Upper lobe of right lung (tissue), 1 donor: ENCODE measurements at places on chromosomes 7 and 10. TPM values are rescaled to one million over a fixed set of nuclear protein-coding genes. Genes with fewer than 3 reads are reported as not detected.
A peak's percentile ranks its signal among the peaks of the same experiment; 100 is the strongest.

- H3K4me1 ChIP-seq, result no peaks in the 10 kb centered on the region
- no peak overlapping the region for H3K27ac ChIP-seq
- H3K36me3 ChIP-seq, result no peaks in the 10 kb centered on the region
- no peaks in the 10 kb centered on the region for H3K27me3 ChIP-seq
- H3K4me3 ChIP-seq, result no peak overlapping the region
These were observed 115.6 kb downstream of the FANK1 start for GRCh38 chr10:126011995-126012394.

- no peak for DNase-seq
- H3K4me3 ChIP-seq, result no peak overlapping the region
- H3K27me3 ChIP-seq, result no peaks in the 10 kb centered on the region
- H3K4me1 ChIP-seq, result peaks cover 16% of the 10 kb centered on the region
- no peaks in the 10 kb centered on the region for H3K36me3 ChIP-seq
These were observed 66.4 kb upstream of the TNRC18 start for GRCh38 chr7:5489991-5490536.

GRCh38 chr10:35921866-35922350 lies 279.8 kb upstream of the FZD8 start:
- no peaks in the 10 kb centered on the region for H3K4me1 ChIP-seq
- no peak for DNase-seq
- no peak overlapping the region for H3K4me3 ChIP-seq
- no peak overlapping the region for H3K27ac ChIP-seq
- H3K27me3 ChIP-seq, result no peaks in the 10 kb centered on the region

DNA sequence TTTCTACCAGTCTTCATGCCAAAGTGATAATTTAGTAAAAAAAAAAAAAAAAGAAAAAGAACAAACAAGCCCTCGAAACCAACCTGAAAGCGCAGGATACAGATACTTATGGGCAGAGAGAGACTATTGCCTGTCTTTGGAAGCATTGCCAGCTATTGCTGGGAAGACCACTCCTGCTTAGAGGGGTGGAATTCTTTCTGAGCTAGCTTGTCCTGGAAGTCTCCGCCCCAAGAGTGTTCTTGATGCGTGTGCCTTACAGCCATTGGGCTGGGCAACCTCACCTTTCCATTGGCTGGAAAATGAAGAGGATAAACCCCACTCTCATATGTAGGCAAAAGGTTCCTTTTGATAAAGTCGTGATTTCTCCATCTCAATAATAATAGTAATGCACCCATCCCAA lies 19.9 kb upstream of the INSYN2A start:
- H3K4me3 ChIP-seq, result no peak overlapping the region
- H3K27ac ChIP-seq, result no peak overlapping the region
- no peaks in the 10 kb centered on the region for H3K4me1 ChIP-seq
- DNase-seq, result no peak
- H3K36me3 ChIP-seq, result no peaks in the 10 kb centered on the region
- no peaks in the 10 kb centered on the region for H3K27me3 ChIP-seq

- no peak for DNase-seq
- no peak overlapping the region for H3K4me3 ChIP-seq
- H3K27me3 ChIP-seq, result peaks cover 64% of the 10 kb centered on the region
- no peaks in the 10 kb centered on the region for H3K4me1 ChIP-seq
- no peaks in the 10 kb centered on the region for H3K36me3 ChIP-seq
These were observed 81.1 kb upstream of the CPXM2 start for GRCh38 chr10:123972481-123973401.

GRCh38 chr7:150586068-150586784 lies 19.0 kb downstream of the GIMAP4 start:
- H3K4me1 ChIP-seq, result peaks cover 13% of the 10 kb centered on the region
- H3K27ac ChIP-seq, result peak overlapping the region; percentile 63
- no peak overlapping the region for H3K4me3 ChIP-seq
- H3K36me3 ChIP-seq, result no peaks in the 10 kb centered on the region

GRCh38 chr10:95845411-95845810 lies 62.4 kb upstream of the CC2D2B start:
- peaks cover 11% of the 10 kb centered on the region for H3K4me1 ChIP-seq
- H3K27ac ChIP-seq, result no peak overlapping the region
- peaks cover 16% of the 10 kb centered on the region for H3K36me3 ChIP-seq
- H3K27me3 ChIP-seq, result no peaks in the 10 kb centered on the region

GRCh38 chr7:47297120-47297519 lies 284.8 kb downstream of the TNS3 start:
- DNase-seq, result no peak
- no peak overlapping the region for H3K4me3 ChIP-seq
- H3K4me1 ChIP-seq, result peaks cover 26% of the 10 kb centered on the region
- no peak overlapping the region for H3K27ac ChIP-seq
- H3K27me3 ChIP-seq, result no peaks in the 10 kb centered on the region

DNA sequence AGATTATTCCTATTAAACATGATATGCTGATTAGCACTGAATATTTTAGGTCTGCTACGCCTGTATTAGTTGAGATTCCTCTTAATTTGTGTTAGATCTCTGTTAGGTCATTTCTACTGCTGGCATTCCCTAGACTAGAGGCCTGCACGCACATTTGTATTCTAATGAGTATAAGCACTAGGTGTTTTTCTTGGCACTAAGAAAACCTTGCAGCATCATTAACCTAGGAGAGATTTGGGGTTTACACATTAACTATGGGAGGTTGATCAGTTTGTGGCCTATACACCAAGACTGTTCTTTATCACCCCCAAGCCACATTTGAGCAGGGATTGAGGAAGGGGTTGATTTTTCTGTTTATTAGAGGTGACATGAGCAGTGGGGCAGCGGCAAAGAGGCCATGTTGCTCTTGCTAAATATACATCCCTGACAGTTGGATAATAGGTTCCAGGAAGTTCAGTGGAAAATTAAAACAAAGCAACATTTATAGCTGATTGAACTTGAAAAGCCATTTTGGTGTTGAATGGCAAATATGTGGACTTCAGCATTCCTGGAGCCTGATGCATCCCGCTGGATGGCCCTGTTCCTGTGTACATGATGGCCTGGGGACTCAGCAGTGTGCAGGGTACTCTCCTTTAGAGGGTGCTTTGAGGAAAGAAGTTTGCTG lies 65.2 kb downstream of the GBF1 start:
- H3K36me3 ChIP-seq, result peaks cover 5% of the 10 kb centered on the region
- no peak overlapping the region for H3K27ac ChIP-seq
- no peak overlapping the region for H3K4me3 ChIP-seq

DNA sequence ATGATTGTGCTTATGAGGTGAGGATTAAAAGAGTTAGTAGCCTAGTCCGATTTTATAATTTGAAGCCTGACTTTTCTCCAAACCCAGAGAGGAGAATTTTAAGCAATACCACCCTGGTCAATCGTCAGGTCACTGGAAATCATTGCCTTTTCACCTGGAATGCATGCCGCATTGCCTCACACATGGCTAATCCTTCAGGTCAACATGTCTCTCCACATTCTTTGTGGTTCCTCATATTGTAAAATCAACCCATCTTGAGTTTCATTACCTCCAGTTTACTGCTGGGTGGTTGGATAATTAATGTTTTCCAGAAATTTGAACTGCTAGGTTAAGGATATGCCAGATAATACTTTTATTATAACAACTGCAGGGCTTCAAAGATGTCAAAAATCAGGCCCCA lies 55.6 kb upstream of the SEMA3E start:
- DNase-seq, result no peak
- no peak overlapping the region for H3K4me3 ChIP-seq
- no peaks in the 10 kb centered on the region for H3K36me3 ChIP-seq
- H3K4me1 ChIP-seq, result no peaks in the 10 kb centered on the region

GRCh38 chr7:92987095-92987494 lies 130.7 kb downstream of the SAMD9 start:
- no peak for DNase-seq
- no peaks in the 10 kb centered on the region for H3K4me1 ChIP-seq
- H3K4me3 ChIP-seq, result no peak overlapping the region
- H3K27ac ChIP-seq, result no peak overlapping the region
- H3K27me3 ChIP-seq, result no peaks in the 10 kb centered on the region

DNA sequence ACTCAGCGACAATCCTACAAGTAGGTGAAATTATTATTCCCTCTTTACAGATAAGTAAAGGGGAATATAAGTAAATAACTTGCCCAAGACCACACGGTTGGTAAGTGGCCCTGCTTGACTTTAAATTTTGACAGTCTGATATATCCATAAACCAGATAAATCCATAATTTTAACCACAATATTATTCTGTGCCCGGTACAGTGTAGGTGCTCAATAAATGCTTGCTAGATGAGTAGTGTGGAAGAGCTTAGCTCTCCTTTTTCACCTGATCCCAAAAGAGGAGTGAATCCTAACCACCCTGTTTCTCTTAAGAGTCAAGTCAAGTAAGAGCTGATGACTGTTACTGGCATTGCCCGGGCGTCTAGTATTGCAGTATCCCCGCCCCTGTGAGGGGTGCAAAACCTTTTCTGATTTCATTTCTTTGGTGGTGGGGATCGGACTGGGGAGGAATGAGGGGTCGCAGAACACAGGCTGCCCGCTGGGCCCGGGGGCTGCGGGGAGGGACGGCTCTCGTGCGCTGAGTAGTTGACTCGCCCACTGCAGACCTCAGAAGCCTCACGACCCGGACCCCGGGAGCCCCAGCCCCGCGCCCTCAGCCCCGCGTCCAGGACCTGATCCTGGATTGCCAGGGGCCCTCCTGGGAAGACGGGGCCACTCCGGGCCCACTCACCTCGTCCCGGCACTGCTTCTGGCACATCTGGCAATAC lies 490 bp downstream of the KIN start:
- peak overlapping the region; percentile 90 for H3K27ac ChIP-seq
- H3K27me3 ChIP-seq, result no peaks in the 10 kb centered on the region
- H3K36me3 ChIP-seq, result peaks cover 4% of the 10 kb centered on the region
- DNase-seq, result no peak

GRCh38 chr7:38600741-38601140 lies 30.4 kb downstream of the AMPH start:
- H3K36me3 ChIP-seq, result no peaks in the 10 kb centered on the region
- no peaks in the 10 kb centered on the region for H3K4me1 ChIP-seq
- H3K27ac ChIP-seq, result no peak overlapping the region
- H3K4me3 ChIP-seq, result no peak overlapping the region
- H3K27me3 ChIP-seq, result no peaks in the 10 kb centered on the region

- peaks cover 8% of the 10 kb centered on the region for H3K36me3 ChIP-seq
- H3K4me1 ChIP-seq, result no peaks in the 10 kb centered on the region
- no peaks in the 10 kb centered on the region for H3K27me3 ChIP-seq
These were observed 60.0 kb downstream of the MLLT10 start for GRCh38 chr10:21593986-21594385.

DNA sequence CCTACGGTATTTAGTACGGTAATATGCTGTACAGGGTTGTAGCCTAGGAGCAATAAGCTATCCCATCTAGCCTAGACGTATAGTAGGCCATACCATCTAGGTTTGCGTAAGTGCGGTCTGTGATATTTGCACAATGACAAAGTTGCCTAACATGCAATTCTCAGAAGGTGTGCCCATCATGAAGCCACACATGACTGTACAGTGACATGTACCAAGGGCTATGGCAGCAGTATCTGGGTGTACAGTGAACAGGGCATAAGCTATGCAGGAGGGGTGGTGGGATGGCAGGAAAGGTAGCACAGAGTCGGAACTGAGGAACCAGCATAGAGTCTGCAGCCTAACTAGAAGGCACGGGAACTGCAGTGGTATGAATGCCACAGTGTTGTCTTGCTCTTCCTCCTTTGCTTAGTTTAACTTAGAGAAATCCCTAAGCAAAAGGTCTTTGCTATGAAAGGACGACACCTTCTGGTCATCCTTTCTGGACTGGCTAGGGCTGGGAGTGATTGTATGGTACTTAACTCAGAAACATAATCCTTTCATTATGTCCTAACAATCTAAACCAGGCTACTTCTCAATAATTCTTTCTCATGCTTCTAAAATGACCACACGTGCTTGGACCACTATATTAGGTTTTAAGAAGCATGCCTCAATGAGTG lies 93.5 kb downstream of the DYNC1I1 start:
- no peak overlapping the region for H3K4me3 ChIP-seq
- no peak for DNase-seq
- no peak overlapping the region for H3K27ac ChIP-seq
- no peaks in the 10 kb centered on the region for H3K4me1 ChIP-seq

GRCh38 chr7:38375453-38375852 lies 102.0 kb upstream of the TARP start:
- H3K27me3 ChIP-seq, result no peaks in the 10 kb centered on the region
- H3K27ac ChIP-seq, result no peak overlapping the region
- no peak overlapping the region for H3K4me3 ChIP-seq
- DNase-seq, result no peak
- H3K36me3 ChIP-seq, result no peaks in the 10 kb centered on the region
- no peaks in the 10 kb centered on the region for H3K4me1 ChIP-seq

GRCh38 chr7:41824284-41824683 lies 121.4 kb upstream of the INHBA start:
- no peak overlapping the region for H3K4me3 ChIP-seq
- no peak for DNase-seq
- no peaks in the 10 kb centered on the region for H3K4me1 ChIP-seq
- no peak overlapping the region for H3K27ac ChIP-seq
- H3K27me3 ChIP-seq, result no peaks in the 10 kb centered on the region

GRCh38 chr7:14734839-14735321 lies 167.7 kb downstream of the DGKB start:
- no peaks in the 10 kb centered on the region for H3K4me1 ChIP-seq
- no peak overlapping the region for H3K4me3 ChIP-seq
- H3K36me3 ChIP-seq, result no peaks in the 10 kb centered on the region
- no peak overlapping the region for H3K27ac ChIP-seq
- no peak for DNase-seq
- H3K27me3 ChIP-seq, result no peaks in the 10 kb centered on the region

The GSTK1 gene
- total RNA-seq, result 149 TPM

The ZNF22 gene
- 26.9 TPM for total RNA-seq

The OAT gene
- total RNA-seq, result 55.2 TPM

The EFCAB10 gene
- 1.6 TPM for total RNA-seq

The ACTL6B gene
- total RNA-seq, result not detected

The IFIT1B gene
- not detected for total RNA-seq

The TBX20 gene
- not detected for total RNA-seq

The ZNF853 gene
- 5.2 TPM for total RNA-seq
